ENCODE measurements at places on chromosomes 4 and X. TPM values are rescaled to one million over a fixed set of nuclear protein-coding genes. Genes with fewer than 3 reads are reported as not detected.
A peak's percentile ranks its signal among the peaks of the same experiment; 100 is the strongest.

Gene TMEM47
- total RNA-seq: 2.2 TPM

Gene H2BW2
- not detected for total RNA-seq

Gene NALF2
- 1.5 TPM for total RNA-seq

Gene PPARGC1A
- 0.59 TPM for total RNA-seq

Gene STOX2
- 10.6 TPM for total RNA-seq

Gene TRO
- 2.4 TPM for total RNA-seq

Gene GRID2
- total RNA-seq: 0.08 TPM

Gene FAM9C
- total RNA-seq: not detected

Gene FGFBP1
- 0.39 TPM for total RNA-seq

Gene WAS
- total RNA-seq: 0.82 TPM

Gene SPACA5
- total RNA-seq: not detected

Gene ATOH1
- total RNA-seq: not detected

Gene EDA2R
- 0.05 TPM for total RNA-seq

Gene GATB
- total RNA-seq: 9.7 TPM

Gene CLTRN
- 0.10 TPM for total RNA-seq

Gene SH2D1A
- 0.21 TPM for total RNA-seq

Gene FRMD7
- total RNA-seq: not detected

DNA sequence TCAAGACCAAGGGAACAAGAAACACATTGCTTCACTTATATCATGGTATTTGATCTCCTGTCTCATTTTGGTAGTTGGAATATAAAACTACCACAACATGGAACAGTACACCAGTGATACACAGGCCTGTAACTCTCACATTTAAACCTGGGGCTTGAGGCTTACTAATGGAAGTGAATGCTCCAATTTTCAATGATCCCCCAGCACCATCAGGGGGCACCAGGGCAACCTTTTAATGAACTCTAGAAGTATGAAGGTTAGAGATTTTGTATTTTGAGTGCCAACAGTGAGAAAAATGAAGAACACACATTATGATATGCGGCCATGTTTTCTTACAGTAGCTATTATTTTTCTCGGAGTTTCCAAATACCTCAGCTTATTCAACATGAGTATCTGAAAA is 50.7 kb downstream of the C4orf33 start:
- no peaks in the 10 kb centered on the region for H3K4me1 ChIP-seq
- no peak overlapping the region for H3K4me3 ChIP-seq
- H3K27ac ChIP-seq: no peak overlapping the region
- H3K27me3 ChIP-seq: no peaks in the 10 kb centered on the region
- no peaks in the 10 kb centered on the region for H3K36me3 ChIP-seq
- DNase-seq: no peak

GRCh38 chrX:75303795-75304194 is 29.9 kb downstream of the UPRT start:
- H3K4me1 ChIP-seq: no peaks in the 10 kb centered on the region
- H3K4me3 ChIP-seq: no peak overlapping the region
- no peaks in the 10 kb centered on the region for H3K36me3 ChIP-seq
- DNase-seq: no peak

- H3K4me3 ChIP-seq: no peak overlapping the region
- H3K4me1 ChIP-seq: no peaks in the 10 kb centered on the region
- no peaks in the 10 kb centered on the region for H3K36me3 ChIP-seq
- H3K27me3 ChIP-seq: no peaks in the 10 kb centered on the region
- H3K27ac ChIP-seq: no peak overlapping the region
These were observed 25.9 kb downstream of the LIAS start for GRCh38 chr4:39484582-39485272.

DNA sequence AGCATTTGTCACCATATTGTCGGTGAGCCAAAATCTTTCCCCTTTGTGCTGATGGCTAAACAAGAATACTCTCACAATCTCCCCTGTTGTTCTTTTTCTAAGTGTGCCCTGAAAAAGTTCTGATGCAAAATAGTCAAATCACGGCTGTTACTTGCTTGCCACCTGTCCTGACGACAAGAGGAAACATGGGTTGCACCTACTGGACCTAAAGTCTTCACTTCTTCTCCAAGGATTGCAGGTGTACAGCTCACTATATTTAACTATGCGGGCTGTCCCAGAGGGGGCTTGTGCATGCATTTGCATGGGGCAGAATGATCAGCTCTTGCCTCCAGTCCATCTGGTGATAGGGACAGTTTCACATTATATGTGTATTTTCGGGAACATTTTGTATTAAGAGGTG is 21.6 kb downstream of the AFF2 start:
- DNase-seq: no peak
- H3K36me3 ChIP-seq: no peaks in the 10 kb centered on the region
- H3K27ac ChIP-seq: no peak overlapping the region
- H3K4me1 ChIP-seq: no peaks in the 10 kb centered on the region
- H3K27me3 ChIP-seq: no peaks in the 10 kb centered on the region
- no peak overlapping the region for H3K4me3 ChIP-seq

DNA sequence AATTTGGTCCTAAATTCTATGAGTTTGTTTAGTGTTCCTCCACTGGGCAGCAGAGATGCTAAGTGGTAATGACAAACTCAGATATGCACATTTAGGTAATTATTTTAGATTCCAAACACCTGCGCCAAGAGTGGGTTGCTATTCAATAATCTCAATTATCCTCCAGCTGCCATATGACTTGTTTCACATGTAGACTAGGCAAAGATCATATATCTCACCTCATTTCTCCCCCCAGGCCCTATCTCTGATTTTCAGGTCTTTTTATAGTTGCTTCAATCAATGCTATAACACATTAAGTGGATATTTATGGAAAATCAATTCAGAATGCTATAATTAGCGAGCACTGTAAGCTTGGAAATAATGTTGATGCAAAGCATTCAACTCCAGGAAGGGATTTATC is 217.6 kb downstream of the KCTD8 start:
- no peaks in the 10 kb centered on the region for H3K4me1 ChIP-seq
- H3K27ac ChIP-seq: no peak overlapping the region
- no peak overlapping the region for H3K4me3 ChIP-seq
- DNase-seq: no peak
- H3K27me3 ChIP-seq: no peaks in the 10 kb centered on the region

GRCh38 chrX:39957816-39958566 is 139.8 kb downstream of the BCOR start:
- H3K4me3 ChIP-seq: no peak overlapping the region
- no peak for DNase-seq
- no peaks in the 10 kb centered on the region for H3K27me3 ChIP-seq
- H3K36me3 ChIP-seq: no peaks in the 10 kb centered on the region

GRCh38 chrX:106707771-106708454 is 18.6 kb upstream of the RNF128 start:
- no peaks in the 10 kb centered on the region for H3K36me3 ChIP-seq
- no peaks in the 10 kb centered on the region for H3K4me1 ChIP-seq
- H3K4me3 ChIP-seq: no peak overlapping the region
- no peak overlapping the region for H3K27ac ChIP-seq

GRCh38 chr4:39255871-39256270 is 73.5 kb downstream of the WDR19 start:
- no peaks in the 10 kb centered on the region for H3K36me3 ChIP-seq
- peaks cover 5% of the 10 kb centered on the region for H3K4me1 ChIP-seq
- no peak for DNase-seq
- no peak overlapping the region for H3K27ac ChIP-seq
- no peaks in the 10 kb centered on the region for H3K27me3 ChIP-seq

- no peaks in the 10 kb centered on the region for H3K36me3 ChIP-seq
- no peaks in the 10 kb centered on the region for H3K27me3 ChIP-seq
- H3K4me1 ChIP-seq: no peaks in the 10 kb centered on the region
- no peak overlapping the region for H3K4me3 ChIP-seq
- no peak overlapping the region for H3K27ac ChIP-seq
These were observed 17.6 kb downstream of the CD99 start for GRCh38 chrX:2708592-2709188.

GRCh38 chr4:183971929-183972490 is 66.9 kb downstream of the STOX2 start:
- no peaks in the 10 kb centered on the region for H3K27me3 ChIP-seq
- H3K27ac ChIP-seq: no peak overlapping the region
- H3K36me3 ChIP-seq: no peaks in the 10 kb centered on the region
- H3K4me1 ChIP-seq: no peaks in the 10 kb centered on the region
- no peak for DNase-seq

DNA sequence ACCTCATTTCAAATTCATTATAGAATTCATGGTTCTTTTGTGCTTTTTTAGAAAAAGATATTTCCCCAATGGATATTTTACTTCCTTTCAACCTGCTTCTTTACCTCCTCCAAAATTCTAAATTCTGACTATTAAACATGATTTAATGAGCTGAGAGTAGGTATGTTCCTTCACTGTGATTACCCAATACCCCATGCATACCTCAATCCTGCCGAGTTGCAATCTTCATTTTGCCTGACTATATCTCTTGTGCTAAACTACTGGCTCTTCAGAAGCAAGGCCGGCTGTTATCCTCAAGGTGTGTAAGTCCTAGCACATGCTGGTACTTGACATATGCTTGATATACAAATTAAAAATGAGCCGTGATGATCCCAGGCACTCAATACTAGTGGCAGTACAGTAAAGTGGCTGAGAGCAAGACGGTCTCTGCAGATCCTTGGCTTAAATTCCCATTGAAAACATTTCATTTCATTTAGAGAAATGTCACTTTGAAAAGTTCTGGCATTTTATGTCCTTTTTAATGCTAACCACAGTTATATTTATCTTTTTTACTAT is 320.4 kb downstream of the KCNIP4 start:
- H3K27ac ChIP-seq: no peak overlapping the region
- H3K4me1 ChIP-seq: no peaks in the 10 kb centered on the region
- no peaks in the 10 kb centered on the region for H3K36me3 ChIP-seq
- no peak overlapping the region for H3K4me3 ChIP-seq
- no peak for DNase-seq
- no peaks in the 10 kb centered on the region for H3K27me3 ChIP-seq

- H3K27ac ChIP-seq: no peak overlapping the region
- H3K27me3 ChIP-seq: no peaks in the 10 kb centered on the region
- H3K4me1 ChIP-seq: no peaks in the 10 kb centered on the region
- no peak overlapping the region for H3K4me3 ChIP-seq
- no peak for DNase-seq
These were observed 71.3 kb upstream of the CAMK2D start for GRCh38 chr4:113832803-113833202.

- H3K4me1 ChIP-seq: no peaks in the 10 kb centered on the region
- no peak overlapping the region for H3K27ac ChIP-seq
- no peak overlapping the region for H3K4me3 ChIP-seq
These were observed 228.1 kb downstream of the ARHGAP24 start for GRCh38 chr4:85703096-85703495.

- peaks cover 13% of the 10 kb centered on the region for H3K36me3 ChIP-seq
- H3K27me3 ChIP-seq: no peaks in the 10 kb centered on the region
These were observed 31.3 kb downstream of the MAP7D3 start for GRCh38 chrX:136219893-136220292.

- H3K4me3 ChIP-seq: no peak overlapping the region
- no peaks in the 10 kb centered on the region for H3K27me3 ChIP-seq
- H3K36me3 ChIP-seq: no peaks in the 10 kb centered on the region
- H3K4me1 ChIP-seq: no peaks in the 10 kb centered on the region
- DNase-seq: no peak
These were observed 46.1 kb upstream of the TSPAN7 start for GRCh38 chrX:38515291-38515690.

- DNase-seq: no peak
- H3K4me3 ChIP-seq: no peak overlapping the region
- no peak overlapping the region for H3K27ac ChIP-seq
- H3K36me3 ChIP-seq: no peaks in the 10 kb centered on the region
- H3K4me1 ChIP-seq: no peaks in the 10 kb centered on the region
- H3K27me3 ChIP-seq: no peaks in the 10 kb centered on the region
These were observed 112.4 kb downstream of the PSAPL1 start for GRCh38 chr4:7322166-7322991.

- no peaks in the 10 kb centered on the region for H3K27me3 ChIP-seq
- no peak overlapping the region for H3K27ac ChIP-seq
- H3K4me3 ChIP-seq: no peak overlapping the region
- H3K4me1 ChIP-seq: peaks cover 17% of the 10 kb centered on the region
These were observed 6.9 kb downstream of the UBA1 start for GRCh38 chrX:47200385-47201150.

GRCh38 chr4:142262956-142263355 is 583.1 kb downstream of the INPP4B start:
- no peak overlapping the region for H3K4me3 ChIP-seq
- no peaks in the 10 kb centered on the region for H3K36me3 ChIP-seq
- peaks cover 9% of the 10 kb centered on the region for H3K4me1 ChIP-seq
- DNase-seq: no peak

GRCh38 chr4:100348473-100348872 is 158.2 kb upstream of the DDIT4L start:
- no peaks in the 10 kb centered on the region for H3K27me3 ChIP-seq
- H3K4me1 ChIP-seq: no peaks in the 10 kb centered on the region
- H3K4me3 ChIP-seq: no peak overlapping the region
- H3K36me3 ChIP-seq: no peaks in the 10 kb centered on the region
- DNase-seq: peak; percentile 41
- no peak overlapping the region for H3K27ac ChIP-seq

DNA sequence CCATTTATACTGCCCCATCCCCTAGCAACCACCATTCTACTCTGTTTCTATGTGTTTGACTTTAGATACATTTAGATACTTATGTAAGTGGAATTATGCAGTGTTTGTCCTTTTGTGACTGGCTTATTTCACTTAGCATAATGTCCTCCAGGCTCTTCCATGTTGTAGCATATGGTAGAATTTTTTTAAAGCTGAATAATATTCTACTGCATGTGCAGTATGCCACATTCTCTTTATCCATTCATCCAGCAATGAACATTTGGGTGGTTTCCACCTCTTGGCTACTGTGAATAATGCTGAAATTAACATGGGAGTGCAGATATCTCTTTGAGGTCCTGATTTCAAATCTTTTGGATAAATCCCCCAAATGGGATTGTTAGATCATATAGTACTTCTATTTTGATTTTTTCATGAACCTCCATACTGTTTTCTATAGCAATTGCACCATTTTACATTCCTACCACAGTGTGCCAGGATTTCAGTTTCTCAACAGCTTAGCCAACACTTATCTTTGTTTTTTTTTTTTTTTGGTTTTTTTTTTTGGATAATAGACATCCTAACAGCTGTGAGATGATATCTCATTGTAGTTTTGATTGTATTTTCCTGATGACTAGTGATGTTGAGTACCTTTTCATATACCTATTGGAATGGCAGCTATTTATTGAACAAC is 105.9 kb upstream of the LNX1 start:
- no peaks in the 10 kb centered on the region for H3K4me1 ChIP-seq
- H3K36me3 ChIP-seq: no peaks in the 10 kb centered on the region
- no peaks in the 10 kb centered on the region for H3K27me3 ChIP-seq
- H3K4me3 ChIP-seq: no peak overlapping the region
- no peak for DNase-seq
- no peak overlapping the region for H3K27ac ChIP-seq

DNA sequence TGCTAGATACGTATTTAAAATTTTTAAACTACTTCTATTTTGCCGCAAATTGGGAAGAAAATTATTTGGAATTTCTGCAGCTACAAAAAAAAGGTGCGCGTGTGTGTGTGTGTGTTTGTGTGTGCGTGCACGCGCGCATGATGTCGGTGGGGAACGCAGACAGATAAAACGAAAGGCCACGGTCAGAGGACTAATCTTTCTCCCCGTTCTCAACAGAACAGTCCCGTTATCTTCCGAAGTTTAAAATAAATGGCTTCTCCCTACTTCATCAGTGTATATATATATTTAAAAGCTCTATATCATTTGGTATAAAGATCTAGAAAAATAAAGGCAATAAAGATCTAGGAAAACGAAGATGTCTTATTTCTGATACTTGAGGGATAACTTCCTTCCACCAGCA is 1.5 kb downstream of the MGARP start:
- H3K4me1 ChIP-seq: 0 out of 2 replicates have a peak, but pooled peaks cover 2% of the 10 kb centered on the region
- H3K36me3 ChIP-seq: no peaks in the 10 kb centered on the region
- no peak overlapping the region for H3K4me3 ChIP-seq

- no peak overlapping the region for H3K27ac ChIP-seq
- H3K27me3 ChIP-seq: no peaks in the 10 kb centered on the region
- DNase-seq: no peak
- H3K36me3 ChIP-seq: no peaks in the 10 kb centered on the region
- H3K4me1 ChIP-seq: peaks cover 4% of the 10 kb centered on the region
These were observed 91.2 kb downstream of the SOWAHB start for GRCh38 chr4:76806757-76807156.

All from Panc1 (cell line).